ENCODE measurements at places on chromosomes 2 and 18.

GRCh38 chr2:216235462-216235861, 126.3 kb downstream of the XRCC5 start:
- no peak for DNase-seq

DNA sequence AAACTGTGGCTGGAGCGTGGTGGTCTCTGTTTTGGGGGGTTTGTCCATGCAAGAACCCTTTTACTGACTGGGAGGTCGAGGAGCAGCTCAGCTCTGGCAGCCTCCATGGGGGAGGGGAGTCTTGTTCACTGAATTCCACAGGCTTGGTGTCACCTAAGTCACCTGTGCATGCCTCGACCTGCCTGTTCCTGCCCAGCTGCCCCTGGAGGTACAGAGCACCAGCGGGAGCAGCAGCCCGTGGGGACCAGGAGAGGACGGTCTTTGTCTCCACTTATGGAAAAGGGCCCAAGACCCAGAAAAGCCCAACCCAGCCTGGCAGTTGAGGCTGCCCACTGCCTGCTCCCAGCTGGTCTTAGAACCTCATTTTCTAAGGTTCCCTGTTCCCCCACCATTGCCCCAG, 168.7 kb upstream of the AGAP1 start:
- no peak for DNase-seq

- DNase-seq, result no peak
Observed at GRCh38 chr2:161337247-161337646, 29.0 kb downstream of the PSMD14 start.

DNA sequence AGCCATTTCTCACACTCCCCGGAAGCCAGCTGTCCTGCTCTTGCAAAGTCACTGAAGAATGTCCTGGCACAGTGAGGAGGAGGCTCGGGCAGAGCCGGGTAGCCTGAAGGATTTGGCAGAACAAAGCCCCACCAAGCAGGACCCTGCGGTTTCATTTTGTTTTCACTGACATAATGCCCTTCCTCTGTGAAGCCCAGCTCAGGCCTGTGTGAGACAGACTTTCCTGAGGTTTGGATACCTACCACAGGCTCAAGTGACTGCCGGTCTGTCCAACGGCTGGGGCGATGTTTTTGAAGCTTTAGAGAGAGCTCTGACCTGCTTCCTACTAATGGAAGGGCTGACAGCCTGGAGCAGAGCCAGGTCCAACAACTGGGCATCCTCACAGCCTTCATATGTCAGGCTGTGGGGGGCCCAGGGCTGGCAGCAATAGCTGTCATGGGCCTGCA, 99.8 kb upstream of the FZD7 start:
- no peak for DNase-seq

DNA sequence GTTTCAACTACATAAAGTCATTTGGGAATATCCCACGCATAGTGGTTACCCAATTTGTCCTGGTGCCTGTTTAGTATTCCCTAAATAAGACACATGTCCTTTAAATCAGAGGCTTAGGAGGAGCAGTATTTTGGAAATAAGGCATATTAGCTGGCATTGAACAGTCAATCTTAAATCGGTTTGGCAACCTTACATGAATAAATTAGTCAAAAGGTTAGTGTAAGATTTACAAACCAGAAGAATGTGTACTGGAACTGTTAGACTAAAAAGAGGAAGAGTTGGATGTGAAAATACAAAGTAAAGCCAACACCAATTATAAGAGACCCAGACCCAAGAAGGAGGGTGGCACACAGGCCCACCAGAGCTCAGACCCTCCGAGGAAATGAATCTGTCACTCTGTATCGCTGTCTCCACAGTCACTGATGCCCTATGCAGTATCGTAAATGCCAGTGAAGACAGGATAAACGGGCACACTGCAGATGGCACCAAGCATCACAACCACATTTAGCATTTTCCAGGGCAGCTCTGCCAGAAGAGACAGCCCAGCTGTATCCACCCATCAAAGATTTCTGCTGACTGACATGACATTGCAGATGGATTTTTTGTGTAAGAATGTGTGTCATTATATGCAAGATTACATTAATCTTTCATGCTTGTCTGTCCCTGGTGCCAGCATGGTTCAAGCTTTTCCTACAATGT, 90.4 kb downstream of the CERKL start:
- DNase-seq, result no peak

DNA sequence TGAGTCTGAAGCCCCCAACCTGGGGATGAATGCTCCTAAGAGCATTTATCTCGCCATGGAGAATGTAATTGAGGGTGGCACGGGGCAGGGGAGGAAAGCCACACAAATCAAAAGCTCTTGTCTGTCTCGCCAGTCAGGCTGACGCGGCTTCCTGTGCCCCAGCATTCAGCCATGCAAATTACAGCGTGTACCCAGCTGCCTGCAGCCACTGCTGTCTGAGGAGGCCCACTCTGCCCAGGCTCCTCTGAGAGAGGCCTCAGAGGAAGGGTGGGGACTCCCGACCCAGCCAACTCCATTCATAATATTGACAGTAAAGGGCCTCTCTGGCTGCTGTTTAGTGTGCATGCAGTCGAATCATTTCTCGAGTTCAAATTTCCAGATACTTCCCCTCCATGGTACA, 22.0 kb downstream of the SMAD7 start:
- DNase-seq, result peak; percentile 64

DNA sequence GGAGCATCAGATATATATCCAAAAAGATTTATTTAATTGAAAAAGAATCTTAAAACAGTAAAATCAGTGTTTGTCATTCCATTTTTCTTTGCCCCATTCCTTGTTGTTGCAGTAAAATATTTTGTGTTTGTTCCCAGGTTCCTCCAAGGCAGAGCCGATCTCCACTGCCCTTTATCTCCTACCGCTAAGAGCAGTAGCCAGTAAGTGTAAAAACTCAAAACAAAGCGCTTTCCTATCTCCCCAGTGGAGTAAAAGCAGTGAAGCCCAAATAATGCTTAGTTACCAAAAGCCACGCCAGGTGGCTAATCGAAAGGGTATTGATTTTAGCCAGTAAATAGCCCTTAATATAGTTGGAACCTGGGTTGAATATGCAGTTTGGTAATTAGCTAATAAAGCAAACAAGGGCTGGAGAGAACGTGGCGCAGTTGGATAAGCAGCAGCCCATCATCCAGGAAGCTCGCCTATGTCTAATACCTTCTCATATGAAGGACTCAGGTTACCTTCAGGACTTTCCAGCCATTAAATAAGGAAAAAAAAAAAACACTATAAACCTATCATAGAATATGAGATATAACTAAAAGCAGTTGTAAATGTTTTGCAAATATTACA, 12.4 kb upstream of the GPD2 start:
- no peak for DNase-seq

DNA sequence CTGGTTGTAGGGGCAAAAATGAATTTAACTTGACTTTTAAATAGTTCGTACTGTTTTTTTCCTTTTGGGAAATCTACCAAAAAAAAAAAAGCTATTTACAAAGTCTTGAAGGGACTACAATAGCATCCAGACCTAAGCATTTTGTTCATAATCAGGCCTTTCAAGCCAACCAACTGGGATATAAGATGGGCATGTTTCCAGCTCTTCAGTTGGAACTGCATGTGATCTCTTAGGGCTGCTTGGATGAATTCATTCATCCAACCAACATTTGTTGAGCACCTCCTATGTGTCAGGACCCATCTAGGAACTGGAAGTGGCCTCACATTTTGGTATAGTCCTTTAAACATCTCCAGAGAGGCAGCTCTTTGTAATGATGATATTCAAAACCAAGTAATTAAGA, 98.6 kb downstream of the AAK1 start:
- no peak for DNase-seq

- DNase-seq, result no peak
Observed at GRCh38 chr2:239902749-239903201, 122.4 kb downstream of the NDUFA10 start.

GRCh38 chr18:37564711-37565100, 892 bp downstream of the CELF4 start:
- no peak for DNase-seq

- DNase-seq, result no peak
Observed at GRCh38 chr18:34807106-34807796, 97.2 kb downstream of the DTNA start.
